Stimulated activated CD8-positive, alpha-beta memory T cell treated with anti-CD3 and anti-CD28 coated beads, Interleukin-4, amount 100 ng/mL, for 1 hour (primary cell): ENCODE measurements at places on chromosomes 1 and 21.

DNA sequence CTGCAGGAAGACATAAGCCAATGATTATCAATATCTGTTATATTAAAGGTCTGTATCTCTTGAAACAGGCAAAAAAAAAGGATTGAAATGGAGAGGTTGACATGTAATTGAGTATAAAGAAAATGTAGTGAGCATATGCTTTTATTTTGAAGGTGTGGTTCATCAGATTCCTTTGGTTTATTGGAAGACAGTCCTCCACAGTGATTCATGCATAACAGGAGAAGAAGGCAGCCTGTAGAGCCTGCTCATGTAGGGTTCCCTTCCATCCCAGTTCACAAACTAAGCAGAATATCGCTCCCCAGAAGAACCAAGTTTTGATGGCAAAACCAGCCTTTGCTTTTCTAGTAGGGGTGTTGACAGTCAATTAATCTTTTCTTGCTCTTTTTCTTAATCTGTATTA lies 1016.8 kb upstream of the ADGRL4 start:
- DNase-seq, result no peak

DNA sequence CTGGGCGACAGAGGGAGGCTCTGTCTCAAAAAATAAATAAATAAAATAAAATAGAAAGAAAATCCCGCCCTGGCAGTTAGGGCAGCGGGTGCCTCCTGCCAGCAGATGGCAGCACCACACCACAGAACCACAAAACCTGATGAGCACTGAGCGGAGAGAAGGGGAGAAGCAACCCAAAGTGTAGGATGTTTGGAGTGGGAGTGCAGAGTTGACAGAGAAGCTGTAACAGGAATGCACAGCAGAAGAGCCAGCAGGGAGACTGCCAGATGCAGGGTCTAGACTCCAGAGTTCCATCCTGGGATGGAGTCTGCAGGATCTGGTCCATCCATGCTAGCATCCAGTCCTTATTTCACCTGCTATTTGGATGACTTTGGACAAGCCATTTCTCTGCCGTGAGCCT lies 29.7 kb upstream of the KIRREL1 start:
- no peak for DNase-seq

DNA sequence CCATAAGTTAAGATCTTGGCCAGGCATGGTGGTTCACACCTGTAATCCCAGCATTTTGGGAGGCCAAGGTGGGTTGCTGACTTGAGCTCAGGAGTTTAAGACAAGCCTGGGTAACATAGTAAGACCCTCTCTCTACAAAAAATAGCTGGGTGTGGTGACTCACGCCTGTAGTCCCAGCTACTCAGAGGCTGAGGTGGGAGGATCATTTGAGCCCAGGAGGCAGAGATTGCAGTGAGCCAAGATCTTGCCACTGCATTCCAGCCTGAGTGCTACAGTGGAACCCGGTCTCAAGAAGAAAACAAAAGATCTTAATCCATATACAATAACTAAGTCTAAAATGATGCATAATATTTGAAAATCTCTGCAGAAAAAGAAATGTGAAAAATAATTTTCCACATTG lies 165.5 kb upstream of the NR5A2 start:
- DNase-seq, result no peak

DNA sequence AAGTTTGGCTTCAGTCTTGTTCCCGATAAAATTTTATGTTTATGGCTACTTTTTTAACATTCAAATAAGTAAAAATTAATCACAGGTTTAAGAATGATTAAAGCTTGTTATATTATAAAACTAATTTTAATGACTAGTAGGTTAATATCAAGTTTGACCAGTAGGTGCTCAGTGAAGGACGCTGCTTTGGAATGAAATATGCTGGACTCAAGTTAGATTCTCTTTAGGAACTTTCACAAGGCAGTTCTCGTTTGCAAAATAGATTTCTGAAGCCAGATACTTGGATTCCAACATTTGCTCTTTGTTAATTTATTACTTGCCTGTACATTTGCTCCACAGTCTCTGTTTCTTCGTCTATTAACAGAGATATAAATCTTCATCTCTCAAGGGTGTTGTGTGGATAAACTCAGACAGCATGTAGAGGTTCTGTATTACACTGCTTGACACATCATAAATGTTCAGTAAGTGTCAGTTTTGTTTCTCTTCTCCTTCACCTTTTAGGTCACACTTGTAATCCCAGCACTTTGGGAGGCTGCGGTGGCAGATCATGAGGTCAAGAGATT lies 432.8 kb upstream of the CHRM3 start:
- no peak for DNase-seq

DNA sequence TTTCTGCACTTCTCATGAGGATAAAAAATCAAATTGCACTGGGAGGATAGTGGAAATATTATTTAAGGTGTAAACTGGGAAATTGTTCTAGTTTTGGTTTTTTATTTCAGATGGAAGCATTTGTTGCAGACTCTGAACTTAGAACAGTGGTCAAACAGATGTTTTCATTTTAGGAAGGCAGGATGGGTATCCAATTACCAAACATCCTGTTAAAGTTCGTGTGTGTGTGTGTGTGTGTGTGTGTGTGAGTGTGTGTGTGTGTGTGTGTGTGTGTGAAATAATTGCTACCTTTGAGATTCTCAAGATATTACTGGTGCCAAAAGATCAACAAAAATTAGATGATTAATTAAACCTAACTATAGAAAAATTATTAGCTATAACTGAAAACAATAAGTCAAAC lies 24.3 kb upstream of the DUSP10 start:
- no peak for DNase-seq

DNA sequence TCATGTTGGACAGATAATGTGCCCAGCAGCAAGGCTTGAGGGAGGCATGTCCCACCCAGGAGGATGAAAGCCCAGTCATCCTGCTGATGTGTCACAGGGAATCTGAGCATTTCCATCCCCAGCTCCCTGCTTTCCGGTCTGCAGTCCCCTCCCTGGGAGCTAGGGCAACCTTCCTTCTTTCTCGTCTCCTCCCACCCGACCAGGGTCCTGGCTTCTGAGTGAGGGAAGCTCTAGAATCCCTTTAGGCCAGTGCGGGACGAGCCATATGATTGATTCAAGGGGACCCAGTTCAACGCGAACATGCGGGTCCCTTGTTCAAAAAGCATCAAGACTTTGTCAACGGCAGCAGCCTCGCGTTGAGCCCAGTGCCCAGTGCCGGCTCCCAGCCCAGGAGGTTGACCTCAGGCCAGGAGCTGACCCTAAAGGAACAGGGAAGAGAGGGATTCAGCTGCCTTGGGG lies 96.7 kb upstream of the TMPRSS2 start:
- DNase-seq, result no peak

- no peak for DNase-seq
These were observed 9.6 kb downstream of the UQCRHL start for GRCh38 chr1:15797614-15798390.

DNA sequence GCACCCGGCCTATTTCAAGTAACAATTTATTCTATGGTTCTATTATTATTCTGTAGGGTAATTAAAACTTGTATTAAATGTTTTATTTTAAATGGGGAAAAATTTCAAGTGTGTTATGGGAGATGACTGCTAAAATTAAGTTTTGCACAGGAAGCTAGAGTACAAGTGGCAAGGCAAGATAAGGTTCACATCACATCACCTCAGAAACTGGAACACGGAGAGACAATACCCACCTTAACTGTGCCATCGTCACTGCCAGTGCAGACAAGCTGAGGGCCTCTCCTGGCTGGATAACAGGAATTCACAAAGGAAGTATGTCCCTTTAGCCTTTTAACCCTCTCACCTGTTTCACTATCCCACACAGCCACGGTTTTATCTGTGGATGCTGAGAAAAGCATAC lies 7.6 kb downstream of the SNRNP40 start:
- DNase-seq, result no peak

DNA sequence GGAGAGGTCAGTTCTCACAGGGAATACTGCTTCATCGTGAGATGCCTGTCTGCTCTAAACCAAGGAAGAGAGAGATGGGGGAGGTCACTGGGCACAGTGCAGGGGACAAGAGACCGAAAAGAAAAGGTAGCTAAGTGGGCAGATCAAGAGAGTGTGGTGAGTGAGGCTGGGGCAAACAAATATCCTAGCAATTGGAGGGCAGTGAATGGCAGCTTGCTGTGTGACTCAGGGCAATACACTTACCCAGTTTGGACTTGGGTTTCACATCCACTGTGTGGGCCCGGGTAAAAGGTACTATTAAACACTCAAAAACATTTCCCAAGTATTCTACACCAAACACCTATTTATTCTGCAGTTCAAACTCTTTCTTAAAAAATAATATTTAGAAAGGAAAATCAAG lies 10.2 kb downstream of the PLXNA2 start:
- no peak for DNase-seq

DNA sequence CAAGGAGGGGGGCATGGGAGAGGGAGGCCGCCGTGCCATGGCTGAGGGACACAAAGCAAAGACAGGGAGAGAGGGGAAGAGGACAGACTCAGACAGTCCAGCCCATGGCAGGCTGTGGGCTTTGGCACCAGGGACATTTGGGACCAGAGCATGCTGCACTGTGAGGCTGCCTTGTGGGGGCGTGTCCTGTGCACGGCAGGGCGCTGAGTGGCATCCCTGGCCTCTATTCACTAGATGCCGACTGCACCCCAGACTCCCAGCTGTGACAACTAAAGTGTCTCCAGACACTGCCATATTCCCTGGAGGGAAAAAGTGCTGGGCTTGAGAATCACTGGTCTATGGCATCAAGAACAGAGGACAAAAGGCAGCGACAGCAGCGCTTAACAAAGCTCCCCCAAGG lies 18.6 kb upstream of the PRDM15 start:
- no peak for DNase-seq

- DNase-seq, result no peak
These were observed 189.3 kb upstream of the EDN2 start for GRCh38 chr1:41673806-41674205.

- no peak for DNase-seq
These were observed 52.6 kb upstream of the PDC start for GRCh38 chr1:186513526-186513925.

- no peak for DNase-seq
These were observed 548 bp downstream of the B3GALT5 start for GRCh38 chr21:39613041-39613934.

DNA sequence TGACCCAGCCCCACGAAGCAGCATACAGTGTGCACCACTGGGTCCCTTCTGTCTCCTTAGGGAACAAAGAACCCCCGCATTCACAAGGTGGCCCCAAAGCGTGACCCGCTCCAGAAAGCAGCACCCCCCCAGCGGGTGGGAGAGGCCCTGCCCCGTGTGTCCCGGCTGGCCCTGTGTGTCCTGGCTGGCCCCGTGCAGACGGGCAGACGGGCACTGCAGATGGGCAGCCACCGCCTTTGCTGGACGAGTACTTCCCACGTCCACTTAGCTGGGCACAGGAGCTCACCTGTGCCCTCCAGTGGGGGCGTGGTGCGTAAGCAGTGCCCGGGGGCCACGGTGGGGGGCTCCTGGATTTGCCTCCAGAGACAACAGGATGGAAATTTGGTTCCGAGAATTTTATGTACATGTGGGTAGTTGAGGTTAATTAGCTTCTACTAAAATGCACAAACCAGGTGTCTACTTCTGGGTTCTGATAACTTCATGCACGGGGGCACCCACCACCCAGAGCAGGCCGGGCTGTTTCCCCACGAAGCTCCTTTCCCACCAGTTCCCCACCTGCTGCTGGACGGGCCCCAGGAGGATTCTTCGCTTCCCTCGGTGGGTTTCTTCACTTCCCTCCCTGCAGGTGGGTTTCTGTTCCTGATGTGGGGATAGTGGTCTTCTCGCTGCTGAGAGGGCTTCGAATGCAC lies 33.2 kb upstream of the SLC19A1 start:
- no peak for DNase-seq

- DNase-seq, result no peak
These were observed 514.9 kb upstream of the PKN2 start for GRCh38 chr1:88169139-88169538.
